Hindlimb muscle (tissue), 1 donor: ENCODE measurements at places on chromosomes 11 and 22.

- no peak for DNase-seq
Measured at GRCh38 chr11:76218449-76219178, 12.3 kb upstream of the WNT11 start.

GRCh38 chr11:28417601-28418323, 309.6 kb downstream of the METTL15 start:
- DNase-seq: no peak

DNA sequence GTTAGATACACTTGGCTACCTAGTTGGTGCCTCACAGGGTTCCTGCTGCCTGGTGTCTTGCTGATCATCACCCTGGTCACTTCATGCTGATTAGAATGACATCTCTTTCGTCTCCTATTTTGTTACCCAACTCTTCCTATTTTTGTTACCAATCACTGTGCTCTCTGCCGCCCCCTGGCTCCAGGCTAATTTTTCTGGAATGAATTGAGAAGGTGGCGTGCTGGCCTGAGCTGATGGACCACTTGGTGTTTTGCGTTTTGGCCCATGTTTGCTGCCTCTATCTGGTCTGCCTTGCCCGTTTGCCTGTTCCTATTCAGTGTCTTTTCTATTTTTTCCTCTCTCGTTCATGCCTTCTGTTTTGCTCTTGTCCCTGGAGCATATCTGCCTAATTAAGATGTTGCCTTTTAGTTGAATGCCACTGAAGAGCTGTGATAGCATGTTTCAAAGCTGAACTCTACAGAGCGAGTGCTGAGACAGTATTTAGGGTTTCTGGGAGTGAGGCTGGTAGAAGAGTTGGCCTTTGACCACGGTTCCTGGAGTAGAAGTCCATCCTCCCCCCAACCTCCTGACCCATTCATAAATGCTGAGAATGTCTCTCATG, 5.9 kb upstream of the ATF4 start:
- no peak for DNase-seq

DNA sequence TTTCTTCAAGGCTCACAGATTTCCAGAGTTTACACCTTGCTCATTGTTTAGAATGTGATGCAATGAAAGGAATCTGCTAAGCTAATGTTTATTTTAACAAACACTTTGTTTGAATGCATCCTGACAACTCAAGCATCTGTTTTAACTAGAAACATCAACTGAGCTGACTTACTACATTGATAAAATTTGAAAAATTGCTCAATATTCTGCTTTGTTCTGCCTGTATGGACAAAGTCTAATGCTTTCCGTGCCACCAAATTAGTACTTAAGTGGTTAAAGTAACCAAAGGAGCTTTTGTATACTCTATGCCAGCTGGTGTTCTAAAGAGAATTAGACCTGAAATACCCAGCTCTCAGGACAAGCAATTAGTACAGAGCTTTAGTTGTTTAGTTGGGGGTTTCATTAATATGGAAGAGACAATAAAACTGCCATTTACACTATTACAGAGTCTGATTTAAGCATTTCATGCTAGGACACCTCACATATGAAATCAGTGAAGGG, 105.2 kb downstream of the MAML2 start:
- no peak for DNase-seq

- DNase-seq: no peak
Measured at GRCh38 chr11:35303596-35304385, 115.6 kb downstream of the SLC1A2 start.

DNA sequence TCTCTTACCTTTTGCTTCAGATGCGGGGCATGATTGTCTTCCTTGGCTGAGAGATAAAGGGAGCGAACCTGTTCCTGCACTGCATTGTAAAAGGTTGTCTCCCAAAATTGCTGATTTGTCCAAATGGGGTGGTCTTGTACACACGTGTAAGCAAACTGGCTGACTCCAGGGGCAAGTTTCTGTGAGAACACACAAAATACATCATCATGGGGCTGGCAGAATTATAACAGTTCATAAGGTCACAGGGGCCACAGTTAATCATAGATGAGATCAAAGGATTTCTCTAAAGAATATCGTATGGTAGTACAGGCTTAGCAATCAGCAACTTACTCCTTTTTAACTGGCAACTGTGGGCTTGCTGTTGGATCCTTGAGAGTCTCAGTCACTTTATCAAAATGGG, 194.3 kb downstream of the SWAP70 start:
- DNase-seq: no peak

- no peak for DNase-seq
Measured at GRCh38 chr22:39108487-39108886, 11.4 kb downstream of the APOBEC3H start.

GRCh38 chr11:68213135-68213515, at the start of gene KMT5B:
TSS of gene KMT5B (minus strand) at chr11:68213296. CDS start at chr11:68190076, 23,220 bp downstream.
- peak; percentile 79 for DNase-seq

DNA sequence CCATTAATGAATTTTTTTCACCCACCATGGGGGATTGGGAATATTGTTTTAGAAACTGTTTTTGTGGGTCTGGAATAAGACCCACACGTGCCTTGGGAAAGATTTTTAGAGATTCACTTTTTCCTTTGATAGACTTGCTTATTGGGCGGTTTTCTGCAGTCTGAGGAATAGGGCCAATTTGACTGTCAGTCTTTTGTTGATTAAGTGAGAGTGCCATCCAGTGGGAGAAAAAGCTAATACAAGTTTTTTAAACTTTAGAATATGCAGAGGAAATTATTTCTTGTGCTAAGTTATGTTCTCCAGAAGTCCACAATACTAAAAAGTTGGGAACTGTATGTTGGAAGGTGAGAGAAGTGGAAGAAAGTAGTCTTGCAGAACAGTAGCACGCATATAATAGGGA, 56.1 kb downstream of the PRMT3 start:
- peak; percentile 7 for DNase-seq

GRCh38 chr11:40032331-40032730, 1427.1 kb downstream of the LRRC4C start:
- no peak for DNase-seq

DNA sequence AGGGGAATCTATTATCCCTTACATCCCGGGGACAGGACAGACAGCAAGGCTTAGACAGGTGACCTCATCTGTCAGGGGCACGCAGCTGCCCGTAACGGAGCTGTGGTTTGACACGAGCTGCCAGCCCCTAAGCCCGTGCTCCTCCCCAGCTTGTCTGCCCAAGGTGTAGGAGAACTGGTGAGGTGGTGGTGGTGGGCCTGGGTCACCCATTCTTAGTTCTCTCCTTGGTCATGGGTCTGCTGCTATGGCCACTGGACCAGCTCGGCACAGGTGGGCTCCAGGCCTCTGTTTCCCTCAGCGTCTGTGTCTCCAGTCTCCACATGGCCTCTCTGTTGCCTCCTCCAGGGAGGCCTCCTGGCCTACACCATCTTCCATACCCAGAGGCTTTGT, 5.4 kb downstream of the PARVG start:
- DNase-seq: no peak

- no peak for DNase-seq
Measured at GRCh38 chr22:24319451-24319850, 48.8 kb downstream of the SPECC1L start.

DNA sequence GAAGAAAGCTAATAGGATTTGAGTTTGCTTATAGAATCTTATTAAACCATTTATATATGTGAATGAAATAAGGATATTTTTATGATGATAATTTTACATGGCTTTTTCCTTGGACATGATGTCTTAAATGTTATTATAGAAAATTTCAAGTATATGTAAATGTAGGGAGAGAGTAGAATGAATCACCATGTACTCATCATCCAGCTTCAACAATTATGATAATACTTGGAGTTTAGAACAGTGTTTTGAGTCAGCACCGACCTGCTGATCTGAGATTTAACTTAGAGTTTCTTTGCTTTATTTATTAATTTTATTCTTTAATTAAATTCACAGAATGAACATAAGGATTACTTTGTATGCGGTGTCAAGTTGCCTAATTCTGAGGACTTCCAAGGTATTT, 193.5 kb downstream of the UVRAG start:
- DNase-seq: no peak

DNA sequence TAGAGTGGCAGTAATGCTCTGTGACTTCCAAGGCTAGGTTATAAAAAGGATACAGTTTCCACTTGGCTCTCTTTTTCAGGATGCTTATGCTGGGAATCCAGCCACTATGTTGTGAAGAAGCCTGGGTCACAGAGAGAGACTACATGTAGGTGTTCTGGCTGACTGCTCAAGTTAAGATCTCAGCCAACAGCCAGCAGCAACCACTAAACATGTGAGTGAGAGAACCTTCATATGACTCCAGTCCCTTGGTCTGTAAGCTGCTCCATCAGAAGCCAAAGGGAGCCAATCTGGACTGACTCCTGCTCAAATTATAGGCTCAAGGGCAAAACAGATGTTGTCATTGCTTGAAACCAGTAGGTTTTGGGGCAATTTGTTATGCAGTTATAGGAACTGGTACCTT, 162.7 kb downstream of the MAML2 start:
- no peak for DNase-seq

- no peak for DNase-seq
Measured at GRCh38 chr11:69005631-69006368, 7.2 kb downstream of the MRGPRF start.

DNA sequence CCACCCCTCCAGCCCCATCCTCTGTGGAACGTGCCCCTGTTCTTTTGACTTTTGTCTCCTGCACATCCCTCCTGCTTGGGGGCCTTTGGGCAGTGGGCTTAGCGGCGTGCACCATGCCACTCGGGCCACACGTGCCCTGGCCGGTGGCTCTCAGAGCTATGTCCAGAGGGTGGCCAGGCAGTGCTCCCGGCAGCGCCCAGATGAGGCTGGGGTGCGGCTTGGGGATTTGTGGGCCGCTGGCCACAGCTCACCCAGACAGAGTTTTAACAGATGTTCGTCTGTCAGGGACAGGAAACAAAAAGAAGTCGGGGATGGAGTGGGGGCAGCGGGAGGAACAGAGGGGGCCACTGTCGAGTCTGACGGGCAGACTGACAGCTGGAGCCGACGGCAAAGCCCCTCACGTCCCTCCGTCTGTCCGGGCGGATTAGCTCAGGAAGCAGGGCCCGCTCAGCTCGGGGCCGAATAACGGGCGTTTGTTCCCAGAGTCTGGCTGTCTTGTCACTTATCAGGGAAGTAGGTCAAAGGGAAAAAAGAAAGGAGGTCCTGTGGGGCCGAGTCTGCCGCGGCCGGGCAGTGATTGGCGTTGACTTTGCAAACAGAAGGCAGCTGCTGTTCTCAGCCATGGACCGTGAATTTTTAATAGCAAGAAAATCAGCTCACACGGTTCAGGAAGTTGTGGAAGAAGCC, 61.6 kb downstream of the LRP5 start:
- DNase-seq: no peak

GRCh38 chr11:75383246-75383645, 16.1 kb upstream of the RPS3 start:
- no peak for DNase-seq

DNA sequence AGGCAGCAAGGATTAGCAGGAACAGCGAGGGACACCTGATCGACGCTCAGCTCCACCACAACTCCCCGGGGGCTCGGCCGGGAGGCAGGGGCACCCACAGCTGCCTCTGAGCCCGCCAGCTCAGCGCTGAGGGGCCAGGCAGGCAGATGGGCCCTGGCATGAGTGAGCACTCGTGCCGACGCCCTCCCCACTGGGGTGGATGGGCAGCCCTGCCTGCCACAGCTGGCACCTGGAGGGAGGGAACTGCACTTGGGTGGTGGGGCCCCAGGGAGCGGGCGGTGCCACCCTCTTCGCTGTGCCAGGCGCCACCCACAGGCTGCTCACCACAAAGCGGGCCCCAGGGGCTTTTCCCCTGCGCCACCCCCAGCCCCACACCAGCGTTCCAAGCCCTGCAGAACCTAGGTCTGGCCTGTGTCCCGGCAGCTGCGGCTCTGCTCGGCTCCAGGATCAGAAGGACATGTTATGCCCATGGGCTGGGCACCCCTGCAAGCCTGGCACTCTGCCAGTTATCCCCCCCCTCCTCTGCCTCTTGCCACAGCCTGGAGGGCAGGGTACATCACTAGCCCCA, 28.8 kb downstream of the WNT7B start:
- DNase-seq: no peak
